ENCODE measurements at places on chromosomes 1 and 21. TPM values are rescaled to one million over a fixed set of nuclear protein-coding genes. Genes with fewer than 3 reads are reported as not detected.

GRCh38 chr21:38417726-38418125 is 80.6 kb downstream of the ERG start:
- H3K36me3 ChIP-seq = no peaks in the 10 kb centered on the region
- no peaks in the 10 kb centered on the region for H3K4me1 ChIP-seq
- DNase-seq = no peak
- H3K27ac ChIP-seq = no peak overlapping the region

DNA sequence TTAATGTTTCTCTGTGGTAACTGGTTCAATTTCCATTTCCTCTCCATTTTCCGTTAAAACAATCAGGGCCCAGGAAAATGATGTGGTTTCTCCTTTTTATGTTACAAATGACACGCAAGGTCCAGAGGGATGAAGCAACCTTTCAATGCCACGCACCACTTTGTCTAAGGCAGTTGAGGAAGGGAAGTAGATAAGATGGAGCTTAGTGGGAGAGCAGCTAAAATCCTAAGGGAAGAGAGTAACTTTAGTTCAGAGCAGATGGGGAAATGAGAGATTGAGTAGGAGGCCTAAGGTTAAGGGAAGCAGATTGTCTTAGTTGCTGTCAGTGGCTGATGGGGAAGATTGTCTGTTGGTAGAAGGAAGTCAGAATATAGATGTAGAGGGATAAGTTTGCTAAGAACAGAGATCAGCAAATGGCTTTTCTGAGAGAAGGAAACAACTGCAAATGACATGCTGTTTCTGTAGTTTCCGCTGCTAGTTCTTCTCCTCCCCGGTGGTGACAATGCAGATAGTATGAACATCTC is 660 bp downstream of the CD1C start:
- no peaks in the 10 kb centered on the region for H3K36me3 ChIP-seq
- H3K27me3 ChIP-seq = peaks cover 5% of the 10 kb centered on the region
- H3K27ac ChIP-seq = no peak overlapping the region
- DNase-seq = no peak

DNA sequence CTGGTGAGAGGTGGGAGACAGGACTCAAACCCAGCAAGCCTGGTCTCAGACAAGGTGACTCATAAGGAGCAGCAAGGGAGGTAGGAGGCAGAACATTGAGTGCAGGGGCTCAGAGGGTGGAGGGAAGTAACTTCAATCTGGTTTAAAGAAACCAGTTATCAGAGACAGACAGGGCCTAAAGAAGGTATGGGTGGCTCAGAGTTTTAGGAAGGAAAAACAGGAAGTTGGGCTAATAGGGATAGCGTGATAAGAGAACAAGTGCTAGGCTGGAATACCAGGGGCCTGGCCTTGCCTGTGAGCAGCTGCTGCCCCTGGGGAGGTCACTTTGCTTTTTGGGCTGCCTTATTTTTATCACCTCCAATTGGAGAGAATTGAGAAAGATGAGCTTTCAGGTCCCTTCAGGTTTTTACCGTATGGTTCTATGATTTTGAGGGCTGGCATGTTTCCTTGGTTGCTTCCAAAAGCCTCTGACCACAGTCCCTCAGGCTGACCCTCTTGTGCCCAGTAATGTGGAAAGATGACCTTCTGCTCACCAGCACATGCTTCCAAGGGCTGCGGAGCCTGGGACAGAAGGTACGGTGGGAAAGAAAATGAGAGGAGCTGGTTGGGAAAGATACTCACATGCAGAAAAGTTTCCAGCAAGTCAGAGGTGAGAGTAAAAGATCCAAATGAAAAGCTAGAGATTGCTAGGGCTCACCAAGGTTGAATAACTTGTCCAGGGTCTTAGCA is 77.0 kb downstream of the DDR2 start:
- DNase-seq = no peak
- no peaks in the 10 kb centered on the region for H3K36me3 ChIP-seq
- no peak overlapping the region for H3K4me3 ChIP-seq
- no peak overlapping the region for H3K27ac ChIP-seq
- peaks cover 2% of the 10 kb centered on the region for H3K27me3 ChIP-seq

DNA sequence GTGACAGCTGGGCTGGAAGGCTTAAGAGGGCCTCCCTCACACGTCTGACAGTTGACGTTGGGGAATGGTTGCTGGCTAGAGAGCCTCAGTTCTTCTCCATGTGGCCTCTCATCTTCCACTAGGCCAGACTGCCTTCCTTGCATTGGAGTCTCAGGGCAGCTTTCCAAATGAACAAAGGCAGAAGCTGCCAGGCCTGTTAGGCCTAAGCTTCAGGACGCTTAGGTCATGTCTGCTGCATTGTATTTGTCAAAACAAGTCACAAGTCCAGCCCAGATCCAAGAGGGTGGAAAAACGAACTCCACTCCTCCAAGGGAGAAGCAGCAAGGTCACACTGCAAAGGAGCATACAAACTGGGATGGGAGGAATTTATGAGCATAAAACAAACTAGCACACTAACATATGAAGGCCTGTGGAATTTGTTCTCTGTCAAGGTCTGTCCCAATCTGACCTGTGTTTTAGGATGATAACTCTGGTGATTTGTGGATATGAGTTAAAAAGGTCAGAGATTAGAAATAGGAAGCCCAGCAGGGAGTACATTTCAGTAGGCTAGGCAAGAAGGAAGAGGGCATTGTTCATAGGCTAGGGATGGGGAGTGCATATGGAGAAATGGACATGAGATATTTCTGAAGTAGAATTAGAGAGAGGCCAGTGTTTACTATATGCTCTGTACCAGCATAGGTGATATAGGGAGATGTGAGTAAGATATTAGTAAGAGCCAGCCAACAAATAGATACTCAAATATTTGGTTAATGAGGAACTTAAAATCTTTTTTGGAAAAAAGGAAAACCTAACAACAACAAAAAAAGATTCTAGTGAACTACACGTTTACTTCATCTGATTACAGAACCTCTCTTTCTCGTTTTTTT is 29.1 kb upstream of the CNN3 start:
- no peaks in the 10 kb centered on the region for H3K4me1 ChIP-seq
- no peak for DNase-seq
- peaks cover 2% of the 10 kb centered on the region for H3K36me3 ChIP-seq
- H3K4me3 ChIP-seq = no peak overlapping the region
- no peaks in the 10 kb centered on the region for H3K27me3 ChIP-seq

DNA sequence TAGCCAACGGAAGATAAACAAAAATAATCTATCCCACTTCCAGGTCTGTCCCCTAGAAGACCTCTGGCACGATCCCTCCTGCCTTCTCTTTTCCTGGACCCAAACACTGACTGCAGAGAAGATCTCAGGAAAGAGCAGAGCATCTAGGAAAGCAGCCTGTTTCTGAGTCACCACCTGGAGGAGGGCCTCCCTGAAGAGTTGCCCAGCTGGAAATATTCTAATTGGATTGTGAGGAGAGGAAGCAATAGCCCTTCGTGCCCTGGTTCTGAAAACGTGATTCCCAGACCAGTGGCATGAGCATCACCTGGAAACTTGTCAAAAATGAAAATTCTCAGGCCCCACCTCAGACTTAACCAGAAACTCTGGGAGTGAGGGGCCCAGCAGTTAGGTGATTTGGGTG is 411.1 kb downstream of the SETD4 start:
- no peak overlapping the region for H3K27ac ChIP-seq
- H3K4me1 ChIP-seq = no peaks in the 10 kb centered on the region
- no peak for DNase-seq

GRCh38 chr1:59011663-59012062 is 227.8 kb upstream of the JUN start:
- H3K36me3 ChIP-seq = no peaks in the 10 kb centered on the region
- peaks cover 38% of the 10 kb centered on the region for H3K4me1 ChIP-seq
- no peak overlapping the region for H3K4me3 ChIP-seq
- H3K27me3 ChIP-seq = no peaks in the 10 kb centered on the region

DNA sequence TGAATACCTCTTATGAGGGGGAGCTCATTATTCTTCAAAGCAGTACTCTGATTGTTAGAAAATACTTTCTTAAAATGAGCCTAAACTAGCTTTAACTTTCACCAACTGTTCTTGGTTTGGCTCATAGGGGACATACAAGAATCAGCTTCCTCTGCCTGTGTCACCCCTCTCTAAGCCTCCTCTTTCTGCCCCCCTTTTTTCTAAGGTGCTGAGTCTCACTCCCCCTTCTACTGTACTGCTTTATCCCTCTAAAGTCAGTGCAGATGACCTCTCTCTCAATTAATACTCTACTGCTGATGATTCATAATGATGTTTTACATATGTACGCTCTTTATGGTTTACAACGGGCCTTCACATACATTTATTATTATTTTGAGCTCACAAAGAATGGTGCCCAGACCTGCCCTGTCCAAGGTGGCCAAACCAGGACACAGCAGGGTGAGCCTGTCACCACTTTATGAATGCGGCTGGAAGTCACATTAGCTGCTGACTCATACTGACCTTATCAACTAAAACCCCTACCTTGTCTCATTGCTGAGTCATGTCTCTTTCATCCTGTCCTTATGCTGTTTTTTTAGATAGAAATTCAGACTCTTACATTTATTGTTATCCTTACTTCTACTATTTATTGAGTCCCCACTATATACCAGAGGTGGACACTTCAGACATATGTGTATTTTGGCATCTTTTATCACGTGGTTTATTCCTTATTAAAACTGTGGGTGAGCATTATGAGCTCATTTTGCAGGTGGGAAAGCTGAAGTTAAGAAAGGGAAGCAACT is 126.9 kb downstream of the RNF220 start:
- peak overlapping the region; percentile 1 for H3K27ac ChIP-seq
- peaks cover 9% of the 10 kb centered on the region for H3K4me1 ChIP-seq
- peak; percentile 7 for DNase-seq
- H3K36me3 ChIP-seq = no peaks in the 10 kb centered on the region
- H3K27me3 ChIP-seq = no peaks in the 10 kb centered on the region

GRCh38 chr21:43825936-43826622 is 36.7 kb downstream of the RRP1 start:
- H3K36me3 ChIP-seq = no peaks in the 10 kb centered on the region
- no peak for DNase-seq
- H3K4me1 ChIP-seq = no peaks in the 10 kb centered on the region
- peaks cover 23% of the 10 kb centered on the region for H3K27me3 ChIP-seq
- no peak overlapping the region for H3K27ac ChIP-seq
- H3K4me3 ChIP-seq = no peak overlapping the region

Gene FCMR
- 47.3 TPM for total RNA-seq

Gene TENT5C
- total RNA-seq = 36.3 TPM

Gene MNDA
- not detected for total RNA-seq
